NCI-H774 (cell line): ENCODE measurements at places on chromosomes 2 and 18.
A peak's percentile ranks its signal among the peaks of the same experiment; 100 is the strongest.

DNA sequence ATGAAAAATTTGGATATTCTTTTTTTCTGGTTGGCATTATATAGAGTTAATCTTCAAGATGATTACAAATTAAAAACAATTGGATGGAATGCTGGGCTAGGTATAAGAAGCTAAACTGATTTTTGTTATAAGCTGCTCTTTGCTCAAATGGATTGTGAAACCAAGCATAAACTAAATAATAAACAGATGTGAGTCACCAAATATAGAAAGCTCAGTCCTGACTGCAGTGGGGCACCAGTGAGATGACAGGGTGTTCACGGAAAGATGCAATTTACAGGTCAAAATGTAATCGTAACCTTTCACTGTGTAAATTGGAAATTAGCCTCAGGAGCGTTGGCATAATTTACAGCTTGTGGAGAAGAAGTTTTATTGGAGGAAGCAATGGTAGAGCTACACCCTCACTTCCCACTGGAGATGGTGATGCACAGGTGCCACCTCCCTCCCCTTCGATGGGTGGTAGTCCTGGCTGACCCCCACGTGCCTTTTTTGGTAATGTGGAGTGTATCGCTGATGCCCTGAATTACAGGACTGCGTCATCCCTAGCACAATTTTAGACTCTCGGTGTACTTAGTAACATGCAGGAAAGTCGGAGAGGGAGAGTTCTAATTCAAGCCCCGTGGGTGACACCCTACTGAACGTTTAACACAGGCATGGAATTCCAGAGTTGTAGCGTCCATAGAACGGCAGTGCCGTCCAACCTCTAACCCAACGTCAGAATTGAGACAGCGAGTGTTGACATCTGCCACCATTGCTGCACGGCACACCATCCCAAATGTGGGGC lies 73.9 kb upstream of the NFATC1 start:
- DNase-seq, result no peak

- no peak for DNase-seq
Measured at GRCh38 chr2:180959787-180960186, 20.6 kb upstream of the UBE2E3 start.

DNA sequence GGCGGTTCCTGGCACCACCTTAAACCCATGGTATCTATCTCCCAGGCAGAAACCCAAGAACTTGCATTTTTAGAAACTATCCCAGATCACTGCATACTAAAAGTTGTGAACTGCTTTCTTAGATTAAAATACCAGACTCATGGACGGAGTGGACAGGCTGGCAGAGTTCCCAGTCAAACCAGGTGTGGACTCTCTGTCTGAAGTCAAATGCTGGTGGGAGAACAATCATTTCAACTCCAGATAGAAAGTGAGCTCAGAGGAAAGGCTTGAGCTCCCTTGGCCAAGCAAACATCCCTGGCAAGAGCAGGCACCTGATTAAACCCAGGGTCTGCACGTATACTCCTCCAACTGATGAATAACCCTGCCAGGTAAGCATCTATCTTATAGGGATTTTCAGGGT lies 19.5 kb downstream of the NXPH2 start:
- no peak for DNase-seq

DNA sequence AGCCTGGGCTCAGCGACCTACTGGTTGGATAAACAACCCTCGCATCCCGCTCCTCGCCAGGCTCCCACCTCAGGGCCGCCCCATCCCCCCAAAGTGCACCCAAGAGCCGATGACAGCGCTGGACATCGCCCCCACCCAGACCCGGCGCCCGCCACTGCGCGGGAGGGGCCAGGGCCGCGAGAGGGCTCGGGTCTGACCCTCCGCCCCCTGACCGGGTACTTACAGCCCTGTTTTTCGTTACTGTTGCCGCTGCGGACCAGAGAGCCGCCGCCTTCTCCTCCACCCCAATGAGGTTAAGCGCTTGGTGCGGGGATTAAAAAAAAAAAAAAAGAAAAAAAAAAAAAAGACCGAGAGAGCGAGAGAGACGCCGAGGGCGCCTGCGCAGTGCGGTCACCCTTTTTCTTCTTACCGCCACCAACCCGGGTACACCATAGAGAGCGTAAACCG lies at the start of gene CLASP1:
Gene CLASP1, minus strand, starts transcription at position 314 of the 447 bp plus-strand sequence. CDS start 43,567 bp downstream, outside the sequence.
- DNase-seq, result no peak

GRCh38 chr2:121080013-121080772 lies 204.8 kb downstream of the TFCP2L1 start:
- DNase-seq, result peak; percentile 37

- DNase-seq, result no peak
Measured at GRCh38 chr2:120350080-120350479, 4.1 kb downstream of the INHBB start.

DNA sequence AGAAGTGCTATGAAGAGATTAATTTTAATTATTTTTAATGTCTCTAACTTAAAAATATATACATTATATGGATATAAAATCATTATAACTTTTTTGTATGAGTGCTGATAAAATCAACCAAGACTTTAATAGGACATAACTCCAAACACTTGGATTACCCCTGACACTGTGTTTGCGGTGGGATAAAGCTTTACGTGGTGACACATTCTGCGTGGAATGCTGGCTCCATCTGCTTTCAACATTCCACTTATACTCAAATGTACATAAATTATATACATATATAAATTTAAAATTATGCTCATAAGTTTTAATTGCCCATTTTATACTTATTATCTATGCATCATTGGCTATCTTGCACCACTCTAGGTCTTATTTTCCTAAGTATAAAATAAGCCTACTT lies 30.5 kb downstream of the LINC00305 start:
- no peak for DNase-seq

DNA sequence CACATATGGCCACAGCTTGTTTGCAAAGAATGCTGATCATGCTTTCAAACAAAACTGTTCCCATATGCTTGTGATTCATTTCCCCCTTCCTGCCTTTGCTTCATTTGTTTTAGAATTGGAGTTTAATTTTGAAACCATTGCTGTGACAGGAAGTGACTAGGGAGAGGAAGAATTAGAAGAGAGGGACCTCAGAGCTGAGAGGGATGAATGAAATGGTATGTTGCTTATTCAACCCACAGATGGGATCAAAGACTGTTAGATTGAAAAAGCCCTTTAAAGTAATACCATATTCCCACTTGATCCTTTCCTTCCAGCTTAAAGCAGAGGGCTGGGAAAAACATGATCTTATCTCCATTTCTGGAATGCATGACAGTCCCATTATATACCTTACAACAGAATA lies 106.2 kb upstream of the RNF152 start:
- DNase-seq, result no peak

GRCh38 chr2:149021271-149021719 lies 17.2 kb upstream of the LYPD6B start:
- no peak for DNase-seq

GRCh38 chr2:98039085-98039756 lies 43.5 kb upstream of the TMEM131 start:
- DNase-seq, result no peak

DNA sequence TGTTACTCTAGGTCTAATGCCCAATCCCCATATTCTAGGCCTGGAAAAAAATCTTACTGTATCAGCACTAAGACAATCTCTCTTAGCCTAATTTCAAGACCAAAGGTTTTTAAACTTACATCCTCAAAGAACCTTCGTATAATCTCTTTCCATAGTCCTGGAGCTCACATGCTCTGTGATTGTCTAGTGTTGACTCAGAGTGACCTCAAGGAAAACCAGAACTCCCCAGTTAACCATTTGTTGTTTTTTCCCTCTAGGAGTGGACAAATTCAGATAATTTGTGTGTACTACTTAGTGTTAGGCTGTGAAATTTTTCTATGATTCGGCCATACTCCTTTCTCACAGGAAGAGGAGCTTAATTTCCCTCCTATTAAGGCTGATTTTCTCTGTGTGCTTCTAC lies 536.1 kb downstream of the SLC4A3 start:
- DNase-seq, result no peak

DNA sequence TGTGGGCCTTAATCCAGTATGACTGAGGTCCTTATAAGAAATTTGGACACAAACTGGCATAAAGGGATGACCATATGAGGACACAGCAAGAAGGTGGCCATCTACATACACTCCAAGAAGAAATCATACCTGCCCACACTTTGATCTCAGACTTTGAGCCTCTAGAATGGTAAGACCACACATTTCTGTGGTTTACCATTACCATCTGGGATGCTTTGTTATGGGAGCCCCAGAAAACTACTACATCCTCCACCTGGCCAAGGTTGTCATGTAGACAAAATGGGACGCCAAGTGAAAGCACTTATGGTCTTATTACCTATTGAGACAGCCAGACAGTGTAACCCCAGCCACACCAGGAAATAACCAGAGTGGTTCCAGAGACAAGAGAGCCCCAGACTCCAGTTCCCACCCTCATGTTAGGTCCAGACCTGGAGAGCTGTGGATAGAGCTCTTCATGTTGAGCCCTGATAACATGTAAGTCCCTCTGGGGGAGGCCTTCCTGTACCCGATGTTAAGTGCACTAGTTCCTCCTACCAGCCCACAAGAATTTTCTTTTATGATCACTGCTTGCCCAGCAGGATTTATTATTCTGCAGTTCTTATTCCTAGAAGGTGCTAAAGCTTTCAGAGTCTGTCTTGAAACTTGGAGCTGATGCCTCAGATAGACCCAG lies 4.6 kb upstream of the ADD2 start:
- DNase-seq, result no peak

DNA sequence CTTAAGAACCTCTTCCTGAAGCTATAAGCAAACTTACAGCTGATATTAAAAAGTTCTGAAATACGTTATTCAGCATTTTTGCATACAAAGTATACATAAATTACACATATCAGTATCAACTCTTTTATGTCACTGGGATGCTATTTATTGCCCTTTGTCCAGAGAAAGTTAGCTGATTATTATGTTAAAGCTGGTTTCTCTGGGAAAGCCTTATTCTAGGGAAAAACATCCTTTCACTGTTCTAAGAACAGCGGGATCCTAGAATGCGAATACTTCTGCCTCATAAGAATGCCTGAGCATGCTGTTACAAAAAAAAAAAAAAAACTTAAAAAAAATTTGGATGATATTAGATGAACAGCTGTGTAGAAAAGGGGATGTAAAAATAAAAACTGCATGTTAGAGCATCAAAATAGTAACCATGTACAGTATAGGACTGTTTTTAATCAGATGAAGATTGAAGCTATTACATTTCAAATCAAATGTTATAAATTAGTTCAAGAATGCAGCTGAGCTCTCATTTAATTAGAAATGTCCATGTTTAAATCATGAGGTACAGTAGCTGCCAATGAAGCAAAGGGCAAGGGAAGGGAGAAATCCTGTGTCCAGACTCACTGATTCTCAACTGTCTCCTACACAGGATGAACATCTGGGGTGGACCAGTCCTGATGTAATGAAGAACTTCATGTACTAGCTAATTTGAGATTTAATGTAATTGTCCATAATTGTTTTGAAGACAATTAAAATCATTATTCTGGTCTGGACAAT lies 8.2 kb downstream of the FTCDNL1 start:
- no peak for DNase-seq

DNA sequence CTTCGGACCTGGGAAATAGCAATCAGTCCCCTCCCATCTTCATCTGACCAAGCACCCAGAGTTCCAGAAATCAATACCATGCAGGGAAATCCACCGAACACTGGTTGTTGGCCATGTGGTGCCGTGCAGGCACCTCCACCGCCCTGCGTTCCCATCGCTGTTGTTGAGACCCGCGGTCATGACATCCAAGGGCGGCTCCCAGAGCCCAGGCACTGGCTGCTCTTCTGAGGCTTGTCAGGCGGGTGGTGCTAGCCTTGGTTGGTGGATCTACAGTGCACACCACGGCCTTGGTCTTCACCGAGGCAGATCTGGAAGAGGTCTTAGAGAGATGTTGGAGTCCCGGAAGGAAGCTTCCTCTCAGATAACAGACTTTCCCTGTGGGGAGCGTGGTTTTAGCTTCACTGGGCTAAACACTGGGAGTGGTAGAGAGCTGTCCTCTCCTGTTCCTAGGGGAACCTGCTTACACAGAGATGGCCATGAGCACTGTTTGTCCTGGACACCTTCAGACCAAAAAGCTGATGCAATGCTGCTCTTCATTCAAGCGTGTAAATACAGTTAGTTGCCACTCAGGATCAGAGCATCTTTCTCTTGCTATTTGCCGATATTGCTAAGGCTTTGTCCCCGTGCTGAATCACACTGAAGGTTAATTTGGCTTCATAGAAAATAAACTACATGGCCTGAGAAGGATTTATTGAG lies 58.3 kb downstream of the SMIM21 start:
- DNase-seq, result no peak

DNA sequence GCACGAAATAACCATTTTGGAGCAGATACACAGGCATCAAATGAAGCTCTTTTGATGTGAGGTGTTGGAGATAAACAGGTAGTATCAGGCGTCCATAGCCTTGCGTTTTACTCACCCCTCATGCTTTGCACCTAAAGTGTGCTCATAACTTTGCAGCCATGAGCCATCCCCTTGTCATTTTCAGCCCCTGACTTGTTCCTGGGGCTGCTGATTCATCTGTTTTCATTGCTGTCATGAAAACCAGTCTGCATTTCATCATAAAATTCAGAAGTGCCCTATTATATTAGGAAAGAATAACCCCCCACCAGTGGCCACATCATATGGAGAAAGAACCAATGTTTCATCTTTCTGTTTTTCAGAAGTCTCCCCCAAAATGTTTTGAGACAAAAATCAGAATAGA lies 329.7 kb upstream of the NRP2 start:
- DNase-seq, result no peak

DNA sequence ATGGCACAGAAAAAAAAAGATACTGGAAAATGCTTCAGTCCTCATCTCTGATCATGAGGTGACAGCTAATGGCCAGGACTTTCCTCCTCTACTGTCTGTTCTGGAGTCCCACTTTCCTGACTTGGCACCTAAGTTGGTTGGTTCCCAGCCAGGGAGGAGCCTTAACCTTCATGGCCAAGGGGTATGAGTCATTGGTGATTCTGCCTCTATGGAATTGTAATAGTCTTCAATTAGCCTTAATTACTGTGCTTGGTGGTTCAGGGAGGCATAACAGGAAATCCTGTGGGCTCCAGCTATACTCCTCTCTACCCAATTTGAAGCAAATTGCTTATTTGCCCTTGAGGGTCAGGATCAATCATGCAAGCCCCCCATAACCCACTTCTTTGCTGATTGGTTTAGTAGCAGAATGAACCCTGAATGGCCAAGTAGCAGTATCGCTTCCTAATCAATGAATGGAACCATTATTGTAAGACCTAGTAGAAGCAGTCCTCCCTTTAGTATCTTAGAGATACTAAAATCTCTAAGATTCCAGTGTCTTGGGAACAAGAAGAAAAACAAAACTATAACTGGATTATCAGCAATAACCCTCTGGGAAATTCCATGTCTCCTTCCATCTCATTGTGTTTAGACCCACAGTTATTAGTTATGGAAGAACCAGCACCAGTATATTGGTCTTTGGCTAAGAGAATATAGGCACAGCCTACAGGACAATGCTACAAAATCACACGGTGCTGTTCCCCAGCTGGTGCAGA lies 109.0 kb downstream of the COL6A3 start:
- DNase-seq, result no peak
